NT2/D1 (cell line): ENCODE measurements at places on chromosomes 16 and 17.

DNA sequence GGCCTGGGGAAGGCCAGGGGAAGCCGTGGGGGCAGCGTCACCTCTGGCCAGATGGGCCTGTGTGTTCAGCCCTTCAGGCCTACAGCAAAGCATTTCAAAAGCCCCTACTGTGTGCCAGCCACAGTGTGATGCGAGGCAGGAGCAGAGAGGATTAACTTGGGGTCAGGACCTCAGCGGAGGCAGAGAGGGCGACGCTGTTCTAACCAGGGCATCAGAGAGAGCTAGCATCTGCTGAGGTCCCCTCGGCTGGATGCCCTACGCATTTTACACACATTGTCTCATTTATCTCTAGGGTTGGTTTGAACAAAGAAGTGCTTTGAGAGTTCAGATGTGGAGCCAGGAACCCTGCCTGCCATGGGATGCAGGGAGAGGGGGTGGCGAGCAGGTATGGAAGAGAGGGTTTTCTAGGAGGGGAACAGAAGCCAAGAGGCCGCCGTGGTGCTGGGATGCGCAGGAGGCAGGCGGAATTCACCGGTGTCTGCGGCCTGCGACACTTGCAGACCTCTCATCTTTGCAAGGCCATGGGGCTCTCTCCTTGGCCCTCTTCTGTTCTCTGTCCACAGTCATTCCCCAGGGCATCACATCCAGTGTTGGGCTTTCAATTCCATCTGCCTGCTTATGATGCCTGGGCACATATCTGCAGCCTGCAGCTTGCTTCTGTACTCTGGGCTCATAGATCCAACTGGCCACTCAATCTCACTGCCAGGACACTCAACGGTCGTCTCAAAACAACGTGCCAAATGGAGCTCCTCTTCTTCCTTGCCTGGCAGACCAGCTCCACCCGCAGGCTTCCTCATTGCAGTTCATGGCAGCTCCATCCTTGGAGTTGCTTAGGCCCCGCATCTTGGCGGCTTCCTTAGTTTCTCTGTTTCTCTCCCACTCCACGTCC, 8.1 kb upstream of the NKD1 start:
- DNase-seq, result no peak

GRCh38 chr16:68790944-68791343, 52.4 kb upstream of the TANGO6 start:
- DNase-seq, result no peak

DNA sequence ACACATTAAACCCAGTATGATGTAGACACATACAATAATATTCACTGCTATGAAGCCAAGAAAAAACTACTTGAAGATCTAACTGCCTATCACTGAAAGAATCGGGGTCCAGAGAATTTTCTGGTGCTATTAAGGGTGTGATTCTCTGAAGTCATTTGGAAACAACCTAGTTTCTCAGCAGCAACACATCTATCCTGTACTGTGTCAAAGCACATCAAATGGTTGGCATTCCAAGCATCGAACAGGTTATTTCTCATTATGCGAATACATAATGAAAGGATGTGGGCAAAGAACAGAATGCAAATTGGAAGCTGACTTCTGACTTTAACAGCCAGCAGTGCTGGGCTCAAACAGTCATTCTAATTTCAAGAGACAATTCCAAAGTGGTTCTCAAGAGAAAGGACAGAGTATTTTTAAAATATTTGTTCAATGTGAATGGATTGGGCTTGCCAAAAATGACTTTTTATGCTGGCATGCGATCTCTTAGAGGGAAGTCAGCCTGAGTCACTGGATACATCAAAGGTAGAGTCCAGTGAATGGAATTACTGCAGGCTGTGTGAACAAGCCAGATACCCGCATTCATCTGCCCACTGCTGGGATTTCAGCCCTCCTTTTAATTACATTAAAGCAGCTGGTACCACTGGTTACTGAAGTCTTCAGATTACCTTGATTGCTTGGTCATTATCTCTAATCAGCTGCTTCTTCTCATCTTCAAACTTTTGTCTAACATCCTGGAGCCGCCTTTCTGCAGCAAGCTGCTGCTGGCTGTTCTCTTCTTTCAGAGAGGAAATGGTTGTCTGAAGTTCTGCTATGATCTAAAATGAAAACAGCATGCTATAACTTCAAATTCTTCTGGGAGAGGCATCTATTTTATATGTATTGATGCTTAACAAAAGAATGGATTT, 181.2 kb upstream of the AXIN2 start:
- DNase-seq, result no peak

DNA sequence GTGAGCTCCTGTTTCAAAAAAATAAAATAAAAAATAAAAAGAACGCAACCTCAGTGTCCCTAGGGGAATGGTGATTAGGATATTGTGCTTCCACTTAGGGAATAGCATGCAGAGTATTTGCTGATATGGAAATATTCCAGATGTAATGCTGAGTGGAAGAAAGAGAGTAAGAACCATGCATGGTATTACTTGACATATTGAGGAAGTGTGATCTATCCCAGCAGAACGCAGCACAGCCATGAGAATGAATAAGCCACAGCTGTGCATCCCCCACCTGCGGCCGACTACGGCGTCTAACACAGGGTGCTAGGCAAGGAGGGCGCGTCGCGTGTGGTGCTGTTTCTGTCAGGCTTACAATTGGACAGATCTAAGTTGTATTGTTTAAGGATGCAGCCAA, 49.5 kb downstream of the FOXK2 start:
- no peak for DNase-seq

- DNase-seq, result no peak
These were observed 51.1 kb upstream of the SLC47A1 start for GRCh38 chr17:19482576-19482975.
